ENCODE measurements at places on chromosomes 16 and 17. TPM values are rescaled to one million over a fixed set of nuclear protein-coding genes. Genes with fewer than 3 reads are reported as not detected.
A peak's percentile ranks its signal among the peaks of the same experiment; 100 is the strongest.

- H3K27ac ChIP-seq: no peak overlapping the region
- H3K36me3 ChIP-seq: no peaks in the 10 kb centered on the region
- peaks cover 7% of the 10 kb centered on the region for H3K4me1 ChIP-seq
- DNase-seq: no peak
Observed at GRCh38 chr16:84378567-84378966, 10.2 kb downstream of the ATP2C2 start.

GRCh38 chr16:11164482-11165270, 91.3 kb downstream of the SOCS1 start:
- H3K27ac ChIP-seq: peak overlapping the region; percentile 24
- no peak for DNase-seq
- H3K4me3 ChIP-seq: no peak overlapping the region
- H3K36me3 ChIP-seq: peaks cover 11% of the 10 kb centered on the region
- H3K27me3 ChIP-seq: no peaks in the 10 kb centered on the region
- peaks cover 26% of the 10 kb centered on the region for H3K4me1 ChIP-seq

- H3K36me3 ChIP-seq: no peaks in the 10 kb centered on the region
- H3K27me3 ChIP-seq: peaks cover 9% of the 10 kb centered on the region
- DNase-seq: peak; percentile 48
- H3K27ac ChIP-seq: no peak overlapping the region
- H3K4me3 ChIP-seq: no peak overlapping the region
- peaks cover 7% of the 10 kb centered on the region for H3K4me1 ChIP-seq
Observed at GRCh38 chr17:58273453-58274104, 7.2 kb downstream of the MPO start.

- H3K27ac ChIP-seq: no peak overlapping the region
- DNase-seq: no peak
- no peaks in the 10 kb centered on the region for H3K36me3 ChIP-seq
- H3K27me3 ChIP-seq: peaks cover 6% of the 10 kb centered on the region
Observed at GRCh38 chr17:79912552-79913330, 73.5 kb upstream of the CBX4 start.

Gene CTNS
- 19.8 TPM for total RNA-seq

Gene RND2
- 0.07 TPM for total RNA-seq

DNA sequence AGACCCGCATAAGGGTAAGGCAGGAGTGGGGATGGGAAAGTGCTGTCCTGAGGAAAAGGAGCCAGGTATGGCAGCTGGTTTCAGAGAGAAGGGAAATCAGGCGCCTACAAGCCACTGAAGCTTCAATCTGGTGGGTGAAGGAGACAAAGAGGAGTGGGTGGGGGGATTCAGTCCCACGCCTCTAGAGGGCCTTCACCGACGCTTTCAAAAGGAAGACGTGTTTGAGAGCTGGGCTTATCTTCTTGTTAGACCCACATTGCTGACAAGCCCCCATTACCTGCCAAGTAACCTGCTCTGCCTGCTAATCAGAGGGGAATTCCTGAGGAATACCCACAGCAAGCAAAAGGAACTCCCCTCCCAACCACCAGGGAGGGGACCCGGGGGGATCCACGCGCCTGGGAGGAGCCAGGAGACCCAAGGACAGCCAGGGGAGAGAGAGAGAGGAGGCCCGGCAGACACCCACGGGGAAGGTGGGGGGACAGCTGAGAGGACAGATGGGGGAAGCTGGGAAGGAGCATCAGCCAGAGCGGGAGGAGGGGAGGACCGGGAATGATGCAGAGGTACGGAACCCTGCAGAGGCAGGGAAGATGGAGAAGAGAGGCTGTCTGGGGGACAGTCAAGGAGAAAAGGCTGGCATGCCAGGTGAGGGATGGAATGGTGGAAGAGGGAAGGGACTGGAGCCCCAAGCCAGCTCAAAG, 1.0 kb downstream of the MTMR4 start:
- no peaks in the 10 kb centered on the region for H3K27me3 ChIP-seq
- peak; percentile 42 for DNase-seq
- H3K27ac ChIP-seq: peak overlapping the region; percentile 81
- peak overlapping the region; percentile 88 for H3K4me3 ChIP-seq
- peaks cover 43% of the 10 kb centered on the region for H3K4me1 ChIP-seq

DNA sequence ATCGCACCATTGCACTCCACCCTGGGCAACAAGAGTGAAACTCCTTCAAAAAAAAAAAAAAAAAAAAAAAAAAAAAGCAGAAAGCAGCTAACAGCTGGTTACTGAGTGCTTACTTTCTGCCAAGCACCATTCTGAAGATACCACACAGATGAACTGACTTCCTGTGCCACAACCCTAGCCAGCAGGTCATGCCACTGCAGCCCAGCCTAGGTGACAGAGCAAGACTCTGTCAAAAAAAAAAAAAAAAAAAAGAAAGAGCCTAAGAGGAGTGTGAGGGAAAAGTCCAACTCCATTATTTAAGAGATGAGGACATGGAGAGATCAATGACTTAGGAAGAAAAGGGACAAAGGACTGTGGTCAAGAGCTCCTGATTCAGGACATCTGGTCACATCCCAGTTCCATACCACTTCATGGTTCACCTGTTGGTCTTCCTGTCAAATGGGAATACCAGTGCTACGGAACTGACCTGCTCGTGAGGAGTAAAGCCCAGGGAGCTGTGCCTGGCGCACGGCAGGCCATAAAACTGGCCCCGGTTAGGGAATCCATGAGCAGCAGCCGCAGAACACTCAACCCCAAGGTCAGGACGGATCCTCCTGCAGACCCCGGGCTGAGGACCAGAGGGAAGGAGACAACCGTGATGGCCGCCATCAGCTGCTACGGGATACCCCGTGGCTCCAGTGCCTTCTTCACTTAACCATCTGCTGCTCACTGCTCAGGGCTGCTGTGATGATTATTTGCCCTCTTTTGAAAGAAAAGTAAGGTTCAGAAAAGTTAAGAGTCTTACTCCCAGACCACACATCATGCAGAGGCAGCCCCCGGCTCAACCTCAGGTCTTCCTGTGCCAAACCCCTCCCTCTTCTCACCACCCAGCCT, 950 bp downstream of the KLHDC4 start:
- peak; percentile 40 for DNase-seq
- H3K27me3 ChIP-seq: no peaks in the 10 kb centered on the region
- H3K27ac ChIP-seq: peak overlapping the region; percentile 86
- peak overlapping the region; percentile 92 for H3K4me3 ChIP-seq

DNA sequence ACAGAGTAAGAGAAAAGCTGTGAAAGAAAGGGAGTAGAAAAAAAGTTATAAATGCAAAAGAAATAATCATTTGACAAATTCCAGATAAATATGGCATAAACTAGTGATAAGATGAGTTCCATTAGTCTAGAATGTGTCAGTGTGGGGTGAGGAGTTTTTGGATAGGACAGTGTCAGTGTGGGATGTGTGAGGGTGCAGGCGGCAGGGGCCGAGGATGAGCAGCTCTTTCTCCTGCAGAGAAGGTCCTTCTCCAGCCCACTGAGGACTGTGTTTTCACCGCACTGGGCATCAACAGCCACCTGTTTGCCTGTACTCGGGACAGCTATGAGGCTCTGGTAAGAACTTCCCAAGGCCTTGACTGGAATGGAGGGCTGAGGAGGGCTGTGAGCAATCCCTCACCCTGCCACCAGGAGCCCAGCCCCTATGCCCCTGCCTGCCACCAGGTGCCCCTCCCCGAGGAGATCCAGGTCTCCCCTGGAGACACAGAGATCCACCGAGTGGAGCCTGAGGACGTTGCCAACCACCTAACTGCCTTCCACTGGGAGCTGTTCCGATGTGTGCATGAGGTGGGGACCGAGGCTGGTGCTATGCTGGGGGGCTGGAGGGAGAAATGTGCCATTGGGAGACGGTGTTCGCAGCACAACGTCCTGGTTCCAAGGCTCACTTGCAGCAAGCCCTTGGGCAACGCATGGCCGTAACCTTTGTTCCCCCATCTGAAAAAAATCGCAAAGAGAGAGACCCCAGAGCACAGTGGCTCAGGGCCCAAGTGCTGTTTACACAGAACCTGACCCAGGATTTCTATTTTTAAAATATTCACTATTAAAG, 13.1 kb downstream of the RAPGEFL1 start:
- H3K36me3 ChIP-seq: peaks cover 2% of the 10 kb centered on the region
- H3K4me3 ChIP-seq: peak overlapping the region; percentile 57
- peaks cover 8% of the 10 kb centered on the region for H3K4me1 ChIP-seq
- peak; percentile 38 for DNase-seq

Gene GRB7
- 0.34 TPM for total RNA-seq

DNA sequence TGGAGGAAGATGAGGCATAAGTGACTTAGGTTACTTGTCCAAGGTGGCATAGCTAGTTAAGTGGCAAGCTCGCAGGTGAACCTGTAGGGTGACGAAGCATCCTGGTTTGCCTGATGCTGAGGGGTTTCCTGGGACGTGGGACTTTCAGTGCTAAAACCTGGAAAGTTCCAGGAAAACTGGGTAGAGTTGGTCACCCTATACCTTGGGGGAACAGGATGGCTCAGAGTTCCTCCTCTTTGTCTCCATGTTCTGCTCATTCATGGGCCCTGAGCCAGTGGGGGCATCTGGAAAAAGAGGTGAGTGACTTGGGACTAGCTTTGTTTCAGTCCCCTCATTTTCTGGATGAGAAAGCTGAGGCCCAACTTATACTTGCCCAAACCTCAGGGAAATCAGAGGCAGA, 268.0 kb upstream of the N4BP1 start:
- no peak overlapping the region for H3K27ac ChIP-seq
- no peak for DNase-seq
- no peak overlapping the region for H3K4me3 ChIP-seq
- no peaks in the 10 kb centered on the region for H3K27me3 ChIP-seq
- H3K4me1 ChIP-seq: no peaks in the 10 kb centered on the region

Gene ATMIN
- 19.3 TPM for total RNA-seq

GRCh38 chr17:8964801-8965393, 610 bp downstream of the PIK3R5 start:
- H3K27me3 ChIP-seq: no peaks in the 10 kb centered on the region
- H3K27ac ChIP-seq: peak overlapping the region; percentile 80
- peak overlapping the region; percentile 88 for H3K4me3 ChIP-seq
- peaks cover 14% of the 10 kb centered on the region for H3K36me3 ChIP-seq
- peaks cover 54% of the 10 kb centered on the region for H3K4me1 ChIP-seq

DNA sequence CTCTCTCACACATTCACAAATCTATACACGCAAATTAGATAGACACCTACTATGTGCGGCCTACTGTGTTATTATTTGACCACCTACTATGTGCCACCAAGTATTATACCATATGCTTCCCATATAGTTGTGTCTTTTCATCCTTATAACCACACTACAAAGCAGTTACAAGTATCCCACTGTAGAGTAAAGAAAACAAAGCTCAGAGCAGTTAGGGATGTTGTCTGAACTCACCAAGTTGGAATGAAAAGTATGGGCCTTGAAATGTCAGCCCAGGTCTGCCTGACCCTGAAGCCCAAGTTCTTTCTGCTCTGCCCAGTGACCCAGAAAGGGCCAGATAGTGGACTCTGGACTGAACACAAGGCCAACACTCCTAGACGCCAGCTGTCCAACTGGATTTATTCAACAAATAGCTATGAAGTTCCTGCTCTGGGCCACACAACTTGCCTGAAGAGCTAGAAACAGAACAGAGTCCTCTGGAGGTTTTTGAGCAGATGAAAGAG, 8.5 kb downstream of the KRT37 start:
- no peak overlapping the region for H3K4me3 ChIP-seq
- peaks cover 3% of the 10 kb centered on the region for H3K4me1 ChIP-seq
- no peaks in the 10 kb centered on the region for H3K27me3 ChIP-seq
- no peak for DNase-seq
- no peak overlapping the region for H3K27ac ChIP-seq

Gene TRIM37
- 27.3 TPM for total RNA-seq

Gene TUBB3
- 1.4 TPM for total RNA-seq

- H3K27ac ChIP-seq: no peak overlapping the region
- no peaks in the 10 kb centered on the region for H3K27me3 ChIP-seq
- DNase-seq: no peak
- no peaks in the 10 kb centered on the region for H3K36me3 ChIP-seq
- H3K4me1 ChIP-seq: no peaks in the 10 kb centered on the region
Observed at GRCh38 chr16:73858326-73858725, 438.3 kb upstream of the PSMD7 start.

DNA sequence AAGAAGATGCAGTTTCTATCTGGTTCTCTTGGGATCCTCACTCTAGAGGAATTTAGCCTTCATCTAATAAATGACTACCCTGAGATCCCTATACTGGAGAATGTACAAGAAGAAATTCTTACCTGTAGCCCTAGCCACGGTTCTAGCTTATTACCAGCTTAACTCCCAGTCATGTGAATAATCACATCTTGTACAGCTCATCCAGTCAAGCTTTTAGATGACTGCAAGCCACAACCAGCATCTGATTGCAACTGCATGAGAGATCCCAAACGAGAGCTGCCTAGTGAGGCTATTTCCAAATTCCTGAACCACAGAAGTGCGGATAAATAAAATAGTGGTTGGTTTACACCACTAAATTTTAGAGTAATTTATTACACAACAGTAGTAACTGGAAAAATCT, 196.0 kb upstream of the CPHXL start:
- DNase-seq: no peak
- no peaks in the 10 kb centered on the region for H3K36me3 ChIP-seq
- H3K27ac ChIP-seq: no peak overlapping the region
- H3K27me3 ChIP-seq: peaks cover 2% of the 10 kb centered on the region
- no peak overlapping the region for H3K4me3 ChIP-seq

Gene PYY
- total RNA-seq: not detected

DNA sequence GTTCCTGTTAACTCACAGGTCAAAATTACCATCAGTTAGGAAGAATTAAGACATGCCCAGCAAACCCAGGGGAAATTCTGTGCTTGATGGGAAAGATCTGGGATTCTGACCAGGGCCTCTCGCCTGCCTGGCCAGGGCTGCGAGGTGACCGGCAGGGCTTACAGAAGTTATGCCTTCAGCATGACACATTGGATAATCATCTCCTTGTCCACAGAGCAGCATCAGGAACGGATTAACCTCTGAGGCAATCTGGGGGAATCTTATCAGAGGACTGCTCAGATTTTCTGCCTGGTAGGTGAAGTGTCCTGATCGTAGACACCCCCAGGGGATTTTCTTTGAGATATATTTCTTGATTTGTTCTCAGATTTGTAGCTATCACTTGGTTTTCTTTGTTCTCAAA, 172.5 kb downstream of the HS3ST3A1 start:
- H3K36me3 ChIP-seq: no peaks in the 10 kb centered on the region
- no peaks in the 10 kb centered on the region for H3K27me3 ChIP-seq
- H3K4me3 ChIP-seq: no peak overlapping the region
- no peaks in the 10 kb centered on the region for H3K4me1 ChIP-seq
- DNase-seq: no peak
- H3K27ac ChIP-seq: no peak overlapping the region

Gene ALDH3A1
- 0.14 TPM for total RNA-seq

GRCh38 chr17:51298508-51299371, 38.4 kb downstream of the UTP18 start:
- peaks cover 20% of the 10 kb centered on the region for H3K36me3 ChIP-seq
- H3K27me3 ChIP-seq: no peaks in the 10 kb centered on the region
- no peak overlapping the region for H3K27ac ChIP-seq

Gene HBZ
- total RNA-seq: not detected

- peaks cover 16% of the 10 kb centered on the region for H3K4me1 ChIP-seq
- peaks cover 24% of the 10 kb centered on the region for H3K36me3 ChIP-seq
- H3K27me3 ChIP-seq: no peaks in the 10 kb centered on the region
Observed at GRCh38 chr17:45277216-45277849, 15.4 kb upstream of the SPATA32 start.

DNA sequence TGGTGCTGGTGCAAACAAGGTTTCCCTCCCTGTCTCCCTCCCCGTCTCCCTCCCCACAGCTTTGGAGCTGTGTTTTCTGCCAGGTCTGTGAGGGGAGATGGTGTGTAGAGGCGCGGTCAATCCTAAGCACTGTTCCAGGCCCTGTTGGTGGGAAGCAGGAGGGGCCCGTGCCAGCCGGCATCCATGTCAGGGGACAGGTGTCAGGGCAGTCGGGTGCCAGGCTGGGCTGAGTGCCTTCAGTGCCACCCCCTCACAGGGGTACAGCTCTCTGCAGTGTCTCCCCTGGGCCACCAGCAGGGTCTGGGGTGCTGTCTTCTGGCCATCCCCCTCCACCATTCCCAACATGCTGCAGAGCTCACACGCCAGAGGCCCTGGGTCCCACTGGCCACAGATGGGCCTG, 73.6 kb downstream of the KLHDC4 start:
- no peaks in the 10 kb centered on the region for H3K4me1 ChIP-seq
- peaks cover 5% of the 10 kb centered on the region for H3K36me3 ChIP-seq
- H3K27ac ChIP-seq: no peak overlapping the region
- DNase-seq: no peak
- H3K27me3 ChIP-seq: peaks cover 2% of the 10 kb centered on the region

Data from activated CD4-positive, alpha-beta memory T cell treated with anti-CD3 and anti-CD28 coated beads for 36 hours (primary cell).